ENCODE measurements at places on chromosomes 2 and 18.

GRCh38 chr2:24360050-24360962 is at the start of gene ITSN2:
ITSN2 (minus strand) TSS chr2:24360536; CDS start chr2:24328082, 32,454 bp downstream.
- ATAC-seq, result peak; percentile 92

GRCh38 chr18:5196253-5197031 is 615 bp downstream of the AKAIN1 start:
- no peak for ATAC-seq

DNA sequence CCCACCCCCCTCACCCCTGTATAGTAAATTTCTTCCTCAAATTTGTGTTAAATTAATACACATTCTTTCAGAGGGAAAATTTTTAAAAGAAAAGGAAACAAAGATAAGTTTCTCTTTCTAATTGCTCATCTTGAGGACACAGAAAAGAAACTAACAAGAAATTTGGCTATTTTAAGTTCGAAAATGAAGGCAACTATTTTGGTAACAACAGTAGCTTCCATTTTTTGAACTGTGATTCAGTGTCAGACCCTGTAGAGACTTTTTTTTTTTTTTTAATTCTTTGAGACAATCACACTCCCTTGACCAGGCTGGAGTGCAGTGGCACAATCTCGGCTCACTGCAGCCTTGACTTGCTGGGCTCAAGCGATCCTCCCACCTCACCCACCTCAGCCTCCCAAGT is 194.9 kb downstream of the SS18 start:
- ATAC-seq, result no peak

- no peak for ATAC-seq
These were observed 6.2 kb upstream of the PER2 start for GRCh38 chr2:238294393-238295143.

DNA sequence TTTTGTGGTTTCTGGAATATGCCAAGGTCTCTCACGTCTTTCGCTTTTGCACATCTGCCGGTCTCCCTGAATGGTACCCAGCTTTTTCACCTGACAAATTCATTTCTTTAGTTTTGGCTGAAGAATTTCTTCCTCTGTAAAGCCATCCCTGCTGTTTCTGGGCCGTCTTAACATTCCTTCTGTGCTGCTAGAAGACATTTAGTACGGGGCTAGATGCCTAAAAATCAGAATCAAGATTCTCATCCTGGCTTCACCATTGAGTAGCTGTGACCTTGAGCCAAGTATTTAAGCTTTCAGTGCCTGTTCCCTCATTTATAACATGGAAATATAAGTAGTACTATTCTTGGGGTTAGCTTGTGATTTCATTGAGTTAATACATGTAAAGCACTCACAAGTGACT is 6.4 kb upstream of the BCL2 start:
- ATAC-seq, result no peak

GRCh38 chr2:78980152-78980465 is 45.4 kb upstream of the REG3G start:
- no peak for ATAC-seq

DNA sequence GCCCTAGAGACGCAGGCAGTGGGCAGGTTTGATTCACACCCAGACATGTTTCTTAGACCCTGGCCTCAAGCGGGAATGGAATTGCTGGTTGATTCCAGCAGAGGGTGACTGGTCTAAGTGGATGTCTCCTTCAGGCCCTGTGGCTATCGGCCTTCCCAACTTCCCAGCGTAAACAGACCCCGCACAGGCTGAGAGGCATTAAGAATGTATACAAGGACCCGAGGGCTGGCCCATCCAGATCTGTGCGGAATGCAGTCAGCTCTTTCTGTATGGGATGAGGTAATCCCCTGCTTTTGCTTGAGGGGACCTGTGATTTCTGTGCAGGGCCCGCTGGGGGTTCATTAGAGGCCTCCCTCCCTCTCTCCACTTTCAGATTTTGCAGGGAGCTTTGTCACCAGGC is 6.5 kb downstream of the ACKR3 start:
- ATAC-seq, result no peak

- ATAC-seq, result no peak
These were observed 2041.4 kb upstream of the CELF4 start for GRCh38 chr18:39607034-39607433.

- ATAC-seq, result no peak
These were observed 2.1 kb upstream of the PID1 start for GRCh38 chr2:229273006-229273722.

GRCh38 chr2:140526575-140526974 is 1604.2 kb downstream of the LRP1B start:
- no peak for ATAC-seq

- no peak for ATAC-seq
These were observed 125.6 kb upstream of the HS6ST1 start for GRCh38 chr2:128444121-128444771.

- ATAC-seq, result no peak
These were observed 210.6 kb downstream of the CAMKMT start for GRCh38 chr2:44572196-44572900.

DNA sequence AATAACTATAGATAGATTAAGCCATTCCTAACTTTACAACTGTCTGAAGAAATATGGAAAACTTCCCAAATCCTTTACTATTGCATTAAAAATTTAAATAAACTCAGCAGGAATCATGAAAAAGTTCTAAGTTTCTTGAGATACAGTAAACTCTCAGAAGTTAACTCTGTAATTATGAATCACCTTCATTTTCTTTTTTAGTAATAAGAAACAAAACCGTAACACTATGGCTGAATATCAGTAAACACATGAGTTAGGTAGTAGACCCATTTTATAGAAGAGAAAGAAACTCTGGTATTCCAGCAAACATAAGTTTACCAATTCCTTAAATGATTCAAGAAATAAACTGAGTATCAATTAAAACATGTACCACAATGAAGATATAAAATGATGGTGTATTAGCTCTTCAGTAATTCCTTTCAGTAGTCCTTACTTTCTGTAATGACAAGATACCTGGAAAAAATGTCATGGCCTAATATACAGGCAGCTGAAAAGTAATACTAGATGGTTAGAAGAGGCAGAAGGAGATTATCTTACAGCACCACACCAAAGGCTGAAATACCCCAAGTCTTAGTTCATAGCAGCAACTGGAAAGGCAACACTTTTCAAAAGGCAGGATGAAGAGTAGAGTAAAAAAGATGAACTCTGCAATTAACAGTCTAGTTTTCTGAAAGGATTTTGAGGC is 11.5 kb downstream of the TRIP12 start:
- peak; percentile 77 for ATAC-seq

DNA sequence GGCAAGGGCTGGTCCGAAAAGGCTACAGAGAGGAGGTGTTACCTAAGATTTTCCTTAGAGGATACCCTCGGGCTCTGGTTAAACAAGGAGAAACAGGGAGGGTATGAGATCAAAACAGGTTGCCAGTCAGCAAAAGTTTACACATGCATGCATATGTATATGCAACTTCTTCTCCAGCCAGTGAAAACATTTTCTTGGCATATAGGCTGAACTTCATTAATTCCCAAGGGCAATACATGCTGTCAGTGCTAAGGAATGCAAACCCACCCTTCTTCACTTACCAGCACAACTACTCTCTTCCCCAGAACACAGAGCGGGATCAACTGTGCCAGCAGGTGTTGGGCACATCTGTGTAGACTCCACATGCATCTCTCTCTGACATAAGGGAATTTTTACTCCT is 176.0 kb downstream of the GFPT1 start:
- no peak for ATAC-seq

GRCh38 chr2:218839430-218839829 is 7.8 kb upstream of the PRKAG3 start:
- no peak for ATAC-seq

- no peak for ATAC-seq
These were observed 132.7 kb upstream of the MEX3C start for GRCh38 chr18:51330148-51330547.

DNA sequence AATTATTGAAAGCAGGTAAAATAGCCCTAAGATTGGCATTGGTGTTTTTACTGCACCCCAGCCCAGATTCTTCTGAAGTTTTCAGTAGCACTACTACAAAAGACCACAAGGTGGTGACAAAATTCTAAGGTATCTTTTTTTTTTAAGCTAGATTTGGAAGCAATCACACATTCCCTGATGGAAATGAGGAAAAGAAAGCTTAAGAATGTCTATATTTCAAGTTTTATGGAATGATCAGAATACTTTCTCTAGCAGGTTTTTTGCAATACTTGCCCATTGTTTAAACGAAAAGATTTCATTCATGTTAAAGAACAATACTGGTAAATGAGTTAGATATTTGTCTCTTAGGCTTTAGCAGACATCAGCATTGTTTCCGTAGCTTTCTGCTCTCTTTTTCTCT is 32.1 kb upstream of the ZNF638 start:
- no peak for ATAC-seq

- no peak for ATAC-seq
These were observed 417.3 kb downstream of the TGIF1 start for GRCh38 chr18:3867236-3867635.
